ENCODE measurements at places on chromosomes 13 and 19. TPM values are rescaled to one million over a fixed set of nuclear protein-coding genes. Genes with fewer than 3 reads are reported as not detected.

The EML2 gene
- 20.6 TPM for polyA plus RNA-seq

The SULT2A1 gene
- polyA plus RNA-seq = 120 TPM

The SLC15A1 gene
- 10.0 TPM for polyA plus RNA-seq

The CLDN10 gene
- polyA plus RNA-seq = 1.5 TPM

The EDDM13 gene
- polyA plus RNA-seq = not detected

The PSG7 gene
- polyA plus RNA-seq = not detected

The GJB6 gene
- polyA plus RNA-seq = 1.2 TPM

The SIGLEC12 gene
- 0.11 TPM for polyA plus RNA-seq

The GPC5 gene
- 3.9 TPM for polyA plus RNA-seq

The FPR2 gene
- polyA plus RNA-seq = not detected

The SHANK1 gene
- 1.4 TPM for polyA plus RNA-seq

The EFNB2 gene
- 62.4 TPM for polyA plus RNA-seq

GRCh38 chr19:56177564-56178243, 1.9 kb downstream of the GALP start:
- DNase-seq = no peak

- no peak for DNase-seq
Measured at GRCh38 chr19:4043401-4043800, 23.3 kb downstream of the ZBTB7A start.

GRCh38 chr19:29546583-29547190, 20.9 kb downstream of the VSTM2B start:
- peak; percentile 49 for DNase-seq

DNA sequence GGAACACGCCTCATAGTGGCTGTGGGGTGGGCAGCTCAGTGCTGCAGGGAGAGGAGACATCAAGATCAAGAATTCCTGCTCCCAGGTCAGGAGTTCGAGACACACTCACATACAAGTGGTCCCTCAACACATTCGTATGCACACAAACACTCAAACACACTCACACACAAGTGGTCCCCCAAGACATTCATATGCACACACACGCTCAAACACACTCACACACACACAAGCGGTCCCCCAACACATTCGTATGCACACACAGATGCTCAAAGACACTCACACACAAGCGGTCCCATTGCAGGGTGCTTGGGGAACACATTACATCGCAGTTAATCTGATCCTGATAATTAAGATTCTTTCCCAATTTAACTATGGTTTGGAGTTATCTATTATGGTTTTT, 28.2 kb downstream of the FCGBP start:
- no peak for DNase-seq

GRCh38 chr19:33429891-33430673, 56.6 kb downstream of the CEBPG start:
- no peak for DNase-seq

DNA sequence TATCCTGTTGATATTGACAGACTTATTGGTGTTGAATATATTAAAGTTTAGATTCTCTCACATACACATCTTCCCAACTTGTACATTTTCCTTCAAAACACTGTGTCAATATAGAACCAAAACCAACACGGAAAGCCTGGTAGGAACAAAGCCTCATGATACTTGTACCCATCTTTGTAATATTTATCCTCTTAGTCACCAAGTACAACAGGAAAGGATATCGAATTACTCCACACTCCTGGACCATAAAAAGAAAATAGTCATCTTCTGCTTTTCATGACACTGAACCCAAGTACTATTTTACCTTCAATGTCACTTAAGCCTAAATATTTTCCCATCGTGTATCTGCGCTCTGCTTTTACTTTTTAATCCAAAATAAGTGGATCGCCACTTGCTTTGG, 702.9 kb upstream of the PCDH9 start:
- no peak for DNase-seq

GRCh38 chr13:29817604-29818378, 32.6 kb downstream of the UBL3 start:
- DNase-seq = no peak

GRCh38 chr13:50267066-50267465, 251.8 kb downstream of the KCNRG start:
- no peak for DNase-seq

GRCh38 chr13:31538067-31539042, 201.0 kb upstream of the RXFP2 start:
- DNase-seq = peak; percentile 58

DNA sequence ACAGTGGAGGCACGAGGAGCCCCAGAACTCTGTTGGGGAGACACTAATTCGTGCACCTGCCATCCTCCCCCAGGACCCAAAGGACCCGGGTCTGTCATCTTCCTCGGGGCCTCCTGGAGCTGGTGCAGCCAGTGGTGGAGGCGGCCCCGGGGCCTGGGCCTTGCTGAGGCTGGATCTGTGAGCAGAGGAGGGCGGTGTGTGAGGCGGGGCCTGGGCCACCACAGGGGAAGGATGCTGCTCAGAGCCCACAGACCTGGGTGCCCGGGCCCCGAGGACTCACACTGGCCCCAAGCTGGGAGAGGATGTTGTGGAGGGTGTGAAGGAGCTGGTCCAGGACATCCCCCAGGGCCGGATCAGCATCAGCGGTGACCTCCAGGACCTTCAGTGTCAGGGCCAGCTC, 8.3 kb downstream of the IFNL3 start:
- DNase-seq = no peak

GRCh38 chr13:30870049-30870884, 35.8 kb upstream of the MEDAG start:
- peak; percentile 82 for DNase-seq

GRCh38 chr19:8233370-8233769, 24.2 kb downstream of the CERS4 start:
- no peak for DNase-seq

DNA sequence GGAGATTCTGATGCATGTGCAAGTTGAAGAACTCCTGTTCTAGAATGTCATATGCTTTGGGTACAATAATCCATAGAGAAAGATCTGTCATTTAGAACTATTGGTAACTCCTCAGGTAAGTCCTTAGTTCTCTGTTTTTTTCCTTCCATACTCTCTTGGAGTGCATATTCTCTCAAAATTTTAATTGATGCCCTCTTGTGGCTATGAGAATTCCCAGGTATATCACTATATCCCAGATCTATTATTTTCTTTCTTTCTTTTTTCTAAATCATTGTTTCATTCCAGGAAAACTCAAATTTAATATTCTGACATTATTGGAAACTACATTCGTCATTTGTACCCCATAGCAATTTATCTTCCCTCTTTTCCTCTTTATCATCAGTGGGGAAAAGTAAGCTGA, 485.4 kb downstream of the KLF5 start:
- no peak for DNase-seq

- peak; percentile 50 for DNase-seq
Measured at GRCh38 chr19:51799034-51799773, 4.2 kb downstream of the FPR3 start.

GRCh38 chr13:79805317-79805716, 324.4 kb downstream of the NDFIP2 start:
- DNase-seq = no peak

- DNase-seq = no peak
Measured at GRCh38 chr13:99949679-99950413, 21.7 kb downstream of the ZIC5 start.

DNA sequence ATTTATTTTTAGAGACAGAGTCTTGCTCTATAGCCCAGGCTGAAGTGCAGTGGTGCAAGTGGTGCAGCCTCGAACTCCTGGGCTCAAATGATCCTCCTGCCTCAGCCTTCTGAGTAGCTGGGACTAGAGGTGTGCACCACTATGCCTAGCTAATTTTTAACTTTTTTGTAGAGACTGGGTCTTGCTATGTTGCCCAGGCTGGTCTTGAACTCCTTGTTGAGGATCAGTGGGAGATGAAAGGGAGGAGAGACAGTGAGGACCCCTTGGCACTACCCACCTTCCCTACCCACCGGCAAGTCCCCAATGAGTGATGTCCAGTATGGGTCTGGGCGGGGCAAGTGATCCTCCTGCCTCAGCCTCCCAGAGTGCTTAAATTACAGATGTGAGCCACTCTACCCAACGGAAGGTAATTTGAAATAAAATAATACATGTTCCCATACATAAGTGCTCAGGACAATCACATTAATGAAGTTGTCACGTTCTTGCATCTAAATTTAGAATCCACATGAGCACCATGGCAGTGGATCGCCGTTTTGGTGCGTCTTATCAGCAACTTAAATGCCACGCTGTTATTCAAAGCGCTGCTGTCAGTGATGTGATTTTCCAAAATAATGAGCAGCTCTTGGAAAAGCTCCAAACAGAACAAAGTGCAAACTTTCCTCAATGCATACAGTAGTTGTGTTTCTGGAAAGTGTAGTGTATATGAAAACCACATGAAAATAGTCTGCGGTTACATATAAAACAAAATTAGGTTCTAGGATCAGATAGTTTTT, 5.9 kb upstream of the ARL11 start:
- DNase-seq = no peak

DNA sequence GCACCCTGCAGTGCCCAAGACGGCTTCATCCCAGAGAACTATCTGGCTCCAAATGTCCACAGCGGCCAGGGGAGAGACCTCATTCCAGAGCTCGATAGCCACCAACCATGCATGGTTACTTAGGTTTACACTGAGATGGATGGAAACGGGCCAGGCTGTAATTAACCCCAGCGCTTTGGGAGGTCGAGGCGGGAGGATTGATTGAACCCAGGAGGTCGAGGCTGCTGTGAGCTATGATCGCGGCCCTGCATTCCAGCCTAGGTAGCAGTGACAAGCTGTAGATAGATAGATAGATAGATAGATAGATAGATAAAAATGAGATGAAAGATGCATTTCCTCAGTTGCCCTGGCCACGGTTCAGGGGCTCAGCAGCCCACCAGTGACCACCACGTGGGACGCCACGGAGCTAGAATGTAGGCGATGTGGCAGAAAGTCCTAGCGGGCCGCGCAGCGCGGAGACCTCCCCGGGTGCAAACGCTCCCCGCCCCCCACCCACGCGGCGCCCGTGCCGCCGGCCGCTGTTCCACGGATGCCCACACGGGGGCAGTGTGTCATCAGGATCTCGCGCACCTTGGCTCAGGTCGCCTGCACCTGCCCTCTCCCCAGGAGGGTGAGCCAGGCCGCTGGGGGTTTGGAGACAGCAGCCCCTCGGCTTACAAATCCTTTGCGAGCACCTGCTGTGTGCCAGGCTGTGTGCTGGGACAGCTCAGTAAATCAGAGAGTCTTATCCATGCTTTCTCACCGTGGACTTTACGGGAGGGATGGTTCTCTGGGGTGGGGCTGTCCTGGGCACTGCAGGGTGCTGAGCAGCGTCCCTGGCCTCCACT, 13.5 kb upstream of the TLE5 start:
- DNase-seq = peak; percentile 77

GRCh38 chr19:38879400-38879751, 1.3 kb upstream of the RINL start:
- DNase-seq = peak; percentile 54

- DNase-seq = no peak
Measured at GRCh38 chr19:11226716-11227166, 12.7 kb upstream of the ANGPTL8 start.

- peak; percentile 14 for DNase-seq
Measured at GRCh38 chr13:46896341-46897137, at the start of gene HTR2A. HTR2A (minus strand) TSS chr13:46897053; CDS start chr13:46895906, 1,147 bp downstream.

- no peak for DNase-seq
Measured at GRCh38 chr13:94174009-94174408, 305.5 kb downstream of the DCT start.
